ENCODE measurements at places on chromosomes 3 and 15.

DNA sequence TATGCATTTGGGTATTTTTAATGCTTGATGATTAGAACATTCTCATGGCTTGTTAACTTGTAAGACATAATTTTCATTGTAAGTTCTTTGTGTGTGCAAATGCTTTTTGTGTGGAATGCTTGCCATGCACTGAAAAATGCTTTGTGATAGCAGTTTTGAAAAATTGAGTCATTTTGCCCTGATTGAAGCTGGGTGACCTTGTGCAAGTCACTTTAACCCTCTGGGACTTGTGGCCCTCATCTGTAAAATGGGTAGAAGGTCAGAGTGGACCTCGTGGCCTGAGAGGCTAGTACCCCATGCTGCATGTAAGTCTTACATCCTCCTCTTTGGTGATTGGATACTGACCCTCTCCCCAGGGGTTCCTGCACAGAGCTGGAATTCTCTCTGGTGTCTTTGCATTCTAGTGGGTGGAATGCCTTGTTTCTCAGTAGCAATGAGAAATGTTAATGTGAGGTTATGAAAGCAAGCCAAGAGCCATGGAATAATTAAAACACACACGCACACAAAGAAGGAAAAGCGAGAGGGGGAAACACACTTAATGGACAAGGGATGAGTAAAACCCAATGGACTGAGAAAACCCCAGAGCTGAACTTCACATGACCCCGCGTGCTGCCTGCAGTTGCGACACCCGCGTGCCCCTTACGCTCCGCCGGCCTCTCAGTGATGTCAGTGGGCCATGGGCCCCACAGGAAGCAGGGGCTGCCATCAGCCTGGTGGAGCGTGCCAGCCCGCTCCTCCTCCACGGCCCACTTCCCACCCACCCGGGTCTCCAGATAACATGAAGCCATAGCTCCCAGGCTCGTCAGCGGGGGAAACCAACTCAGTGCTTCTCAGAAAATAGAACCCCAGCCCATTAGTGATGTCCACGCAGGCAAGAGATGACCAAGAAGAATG, 44.0 kb downstream of the SMAD3 start:
- no peak for DNase-seq

DNA sequence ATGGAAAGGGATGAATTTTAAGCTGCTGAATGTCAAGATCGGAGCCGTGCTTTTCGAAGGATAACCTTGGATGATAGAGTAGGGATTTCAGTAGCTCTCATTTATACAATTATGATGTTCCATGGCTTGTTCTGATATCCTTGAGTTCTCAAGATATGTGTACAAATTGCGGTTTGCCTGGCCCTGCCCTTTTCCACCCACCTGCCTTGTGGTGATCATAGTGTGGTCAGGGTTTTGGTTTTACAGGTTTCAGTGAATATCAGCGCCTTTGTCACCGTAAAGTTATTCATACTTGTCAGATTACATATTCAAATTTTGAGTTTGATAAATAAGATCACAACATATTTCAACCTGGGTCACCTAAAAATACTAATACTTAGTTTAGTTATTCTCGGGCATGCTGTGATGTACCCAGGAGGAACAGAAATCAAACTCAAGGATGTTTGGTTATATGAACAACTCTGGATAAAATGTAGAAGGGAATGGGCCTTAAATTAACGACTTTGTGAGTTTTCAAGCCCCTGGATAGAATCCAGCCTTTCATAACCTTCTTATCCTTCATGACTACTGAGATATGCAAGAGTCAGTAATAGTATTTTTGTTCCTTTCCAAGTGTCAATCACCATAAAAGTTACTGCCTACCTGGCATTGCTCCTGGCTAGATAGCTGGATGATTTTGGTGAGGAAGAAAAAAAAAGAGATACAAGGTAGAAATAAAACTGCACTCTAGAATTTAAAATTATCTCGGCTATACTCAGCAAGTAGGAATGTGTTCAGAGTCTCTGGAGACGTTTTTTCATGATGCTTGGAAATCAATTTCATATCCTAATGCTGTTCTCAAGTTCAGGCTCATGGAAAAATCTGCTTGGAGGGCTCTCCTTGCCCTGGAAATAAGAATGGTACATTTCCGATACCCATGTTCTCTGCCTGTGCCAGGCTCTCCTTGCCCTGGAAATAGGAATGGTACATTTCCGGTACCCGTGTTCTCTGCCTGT, 209.2 kb upstream of the TPRG1 start:
- no peak for DNase-seq

GRCh38 chr15:75705854-75706681, 6.6 kb downstream of the CSPG4 start:
- DNase-seq, result no peak

GRCh38 chr3:118180853-118181252, 853.8 kb downstream of the IGSF11 start:
- DNase-seq, result no peak

DNA sequence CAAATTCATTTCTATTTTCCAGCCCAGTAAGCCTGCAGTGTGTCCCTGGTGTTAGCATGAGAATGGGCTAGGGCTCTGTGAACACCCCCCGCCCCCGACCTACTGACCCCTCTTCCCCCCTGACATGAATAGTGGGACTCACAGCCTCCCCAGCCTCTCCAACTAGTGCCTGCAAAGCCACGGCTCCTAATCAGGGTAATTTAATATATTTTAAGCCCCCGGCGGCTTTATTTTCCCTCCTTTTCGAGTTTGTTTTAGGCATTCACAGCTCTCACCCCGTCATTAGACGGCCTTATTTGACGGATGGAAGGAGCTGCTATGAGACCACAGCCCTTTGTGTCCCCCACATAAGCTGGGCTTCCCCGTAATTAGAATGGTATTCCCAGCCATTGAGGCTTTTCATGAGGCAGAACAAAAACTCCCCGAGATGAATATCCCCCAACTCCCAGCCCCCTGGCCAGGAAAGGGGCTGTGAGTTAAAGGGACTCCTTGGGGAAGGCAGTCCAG, 78.3 kb upstream of the POLG start:
- DNase-seq, result no peak

- DNase-seq, result peak; percentile 44
Measured at GRCh38 chr3:123347691-123348264, 101.1 kb downstream of the ADCY5 start.

GRCh38 chr3:16337856-16338540, 73.0 kb downstream of the OXNAD1 start:
- DNase-seq, result no peak

DNA sequence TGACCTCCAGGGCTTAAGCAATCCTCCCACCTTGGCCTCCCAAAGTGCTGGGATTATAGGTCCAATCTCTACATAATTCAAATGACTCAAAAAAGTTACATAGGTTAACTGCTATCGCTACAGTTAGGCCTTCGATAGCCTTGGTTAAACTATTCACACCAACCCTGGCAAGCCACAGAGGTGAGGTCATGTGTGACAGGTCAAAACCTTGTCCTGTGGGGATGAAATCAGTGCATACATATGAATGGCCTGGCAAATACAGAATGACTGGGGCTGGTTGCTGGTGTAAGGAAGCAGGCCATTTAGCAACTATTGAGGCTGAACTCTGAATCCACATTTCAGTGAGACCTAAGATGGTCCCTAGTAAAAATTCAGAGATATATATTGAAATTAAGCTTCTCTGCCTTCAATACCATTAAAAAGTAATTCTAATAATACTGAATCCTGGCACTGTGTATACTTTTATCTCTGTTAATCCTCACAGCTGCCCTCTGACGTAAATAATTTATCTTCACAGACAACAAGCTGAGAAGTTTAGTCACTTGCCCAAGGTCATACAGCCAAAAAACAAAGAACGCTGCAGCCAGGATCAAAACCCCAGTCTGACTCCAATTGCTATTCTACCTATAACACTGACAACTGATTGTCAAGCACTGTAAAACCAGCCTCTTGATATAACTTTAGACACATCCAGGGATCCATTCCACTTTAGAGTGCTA, 35.3 kb downstream of the MKRN2 start:
- DNase-seq, result no peak

- DNase-seq, result no peak
Measured at GRCh38 chr15:39282663-39283208, 298.1 kb upstream of the THBS1 start.

GRCh38 chr15:50830477-50831354, 65.2 kb upstream of the SPPL2A start:
- no peak for DNase-seq

DNA sequence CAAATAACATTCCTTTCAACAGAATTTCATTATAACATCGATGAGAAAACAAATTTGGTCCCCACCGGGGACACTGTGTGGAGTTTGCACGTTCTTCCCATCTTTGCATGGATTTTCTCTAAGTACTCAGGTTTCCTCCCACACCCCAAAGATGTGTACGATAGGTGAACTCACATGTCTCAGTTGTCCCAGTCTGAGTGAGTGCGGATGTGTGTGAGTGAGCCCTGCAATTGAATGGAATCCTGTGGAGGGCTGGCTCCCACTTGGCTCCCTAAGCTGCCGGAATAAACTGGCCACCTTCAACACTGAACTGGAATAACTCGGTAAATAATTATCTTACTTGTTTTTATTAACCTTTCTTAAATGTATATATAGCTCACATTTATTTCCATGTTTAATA, 77.0 kb downstream of the TRANK1 start:
- DNase-seq, result no peak
